ENCODE measurements at places on chromosomes 1 and 21. TPM values are rescaled to one million over a fixed set of nuclear protein-coding genes. Genes with fewer than 3 reads are reported as not detected.

The RAD54L gene
- 9.7 TPM for total RNA-seq

The FMOD gene
- 6.6 TPM for total RNA-seq

The CCDC181 gene
- total RNA-seq = 3.1 TPM

The ZNF683 gene
- total RNA-seq = not detected

The SRGAP2 gene
- total RNA-seq = 67.8 TPM

The LAMC2 gene
- total RNA-seq = 2.0 TPM

The TRIM67 gene
- total RNA-seq = not detected

The ZBTB8A gene
- 7.1 TPM for total RNA-seq

The PKP1 gene
- under 0.01 TPM for total RNA-seq

The COX20 gene
- 44.2 TPM for total RNA-seq

The ZNF436 gene
- 115 TPM for total RNA-seq

The FAM3B gene
- total RNA-seq = not detected

The RIIAD1 gene
- total RNA-seq = not detected

The TNFRSF4 gene
- total RNA-seq = 0.65 TPM

The SPRR5 gene
- total RNA-seq = not detected

The RBBP4 gene
- 109 TPM for total RNA-seq

The GPR3 gene
- total RNA-seq = not detected

The CITED4 gene
- 3.6 TPM for total RNA-seq

The CDC42 gene
- 253 TPM for total RNA-seq

The F5 gene
- total RNA-seq = 0.16 TPM

The OR2L8 gene
- total RNA-seq = not detected

The ERICH3 gene
- total RNA-seq = not detected

The TMEM82 gene
- total RNA-seq = not detected

The OR2L13 gene
- total RNA-seq = not detected

The DIRAS3 gene
- 1.2 TPM for total RNA-seq

The COL6A1 gene
- 1,082 TPM for total RNA-seq

The IPO9 gene
- 29.2 TPM for total RNA-seq

The SERTAD4 gene
- 16.7 TPM for total RNA-seq

The KCND3 gene
- total RNA-seq = 0.09 TPM

The LRRC71 gene
- not detected for total RNA-seq

The OR2T2 gene
- not detected for total RNA-seq

The OR2T10 gene
- not detected for total RNA-seq

The ZNF362 gene
- 12.3 TPM for total RNA-seq

The CHI3L2 gene
- total RNA-seq = 10.5 TPM

The SLC26A9 gene
- not detected for total RNA-seq
